Omental fat pad (tissue), 4 donors: ENCODE measurements at places on chromosomes 6 and 20. TPM values are rescaled to one million over a fixed set of nuclear protein-coding genes. Genes with fewer than 3 reads are reported as not detected.

The SLC16A10 gene
- total RNA-seq = 20.1 TPM

- DNase-seq = no peak
These were observed 883 bp upstream of the DBNDD2 start for GRCh38 chr20:45407067-45407745.

The ECT2L gene
- 4.1 TPM for total RNA-seq

DNA sequence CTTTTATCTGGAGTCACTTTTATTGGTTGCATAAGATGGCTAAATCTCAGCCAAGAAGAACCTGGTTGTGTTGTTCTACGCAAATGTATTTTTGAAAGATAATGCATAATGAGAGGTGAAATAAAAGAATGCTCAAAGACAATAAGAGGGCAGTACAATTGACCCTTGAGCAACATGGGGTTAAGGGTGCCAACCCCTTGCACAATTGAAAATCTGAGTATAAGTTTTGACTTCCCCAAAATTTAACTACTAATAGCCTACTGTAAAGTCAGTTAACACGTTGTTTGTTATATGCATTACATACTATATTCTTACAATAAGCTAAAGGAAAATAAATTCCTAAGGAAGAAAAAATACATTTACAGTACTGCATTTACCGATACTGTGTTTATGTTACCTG lies 5.9 kb downstream of the RNF146 start:
- no peak for DNase-seq

- no peak for DNase-seq
These were observed 16.6 kb downstream of the NKX2-4 start for GRCh38 chr20:21380711-21381110.

DNA sequence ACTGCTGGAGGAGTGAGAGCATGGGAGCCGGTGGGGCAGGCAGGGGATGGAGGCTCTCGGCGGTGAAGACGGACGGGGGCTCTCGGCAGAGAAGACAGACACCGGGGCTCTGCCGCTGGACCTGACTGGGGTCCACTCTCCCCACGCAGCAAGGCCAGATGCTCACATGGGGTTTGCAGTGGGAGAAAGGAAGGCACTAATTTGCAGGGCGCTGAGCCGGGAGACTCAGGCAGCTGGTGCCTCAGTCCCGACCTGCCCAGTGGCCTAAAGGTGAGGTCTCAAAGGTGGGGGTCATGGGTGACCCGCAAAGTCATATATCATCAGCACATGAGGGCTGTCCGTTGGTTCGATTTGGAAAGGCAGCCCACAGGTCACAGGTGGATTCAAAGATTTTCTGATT lies 187.3 kb downstream of the ERMARD start:
- no peak for DNase-seq

DNA sequence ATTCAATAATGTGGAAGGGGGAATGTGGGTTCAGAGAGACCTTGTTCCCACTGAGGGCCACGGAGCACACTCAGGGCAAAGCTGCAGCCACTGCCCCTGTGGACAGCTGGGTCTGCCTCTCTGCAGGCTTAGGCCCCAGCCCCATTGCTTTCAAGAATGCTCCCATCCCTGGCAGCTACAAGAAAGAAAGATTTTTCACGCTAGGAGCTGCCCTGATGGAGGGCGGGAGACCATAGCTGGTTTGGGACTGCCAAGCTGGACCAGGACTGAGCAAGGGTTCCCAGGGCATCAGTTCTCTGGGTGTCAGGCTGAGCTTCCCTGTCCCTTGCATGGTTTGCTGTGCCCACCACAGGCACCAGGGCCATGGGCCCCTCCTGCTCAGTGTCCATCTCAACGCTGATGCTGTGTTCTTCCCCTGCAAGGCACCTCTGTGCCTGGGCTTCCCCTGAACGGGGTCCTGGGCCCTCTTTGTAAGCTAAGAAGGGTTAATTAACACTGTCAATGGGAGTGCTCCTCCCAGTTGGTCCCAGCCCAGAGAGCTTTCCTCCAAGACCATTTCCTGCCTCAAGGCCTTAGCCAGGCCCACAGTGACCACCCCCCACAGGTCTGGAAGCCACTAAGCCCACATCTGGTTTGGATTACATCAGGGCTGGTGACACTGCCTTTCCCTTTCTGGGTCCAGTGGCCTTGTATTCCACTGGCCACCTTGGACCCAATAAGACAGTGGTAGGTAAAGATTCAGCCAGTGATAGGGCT lies 8.4 kb downstream of the FOXS1 start:
- DNase-seq = no peak

DNA sequence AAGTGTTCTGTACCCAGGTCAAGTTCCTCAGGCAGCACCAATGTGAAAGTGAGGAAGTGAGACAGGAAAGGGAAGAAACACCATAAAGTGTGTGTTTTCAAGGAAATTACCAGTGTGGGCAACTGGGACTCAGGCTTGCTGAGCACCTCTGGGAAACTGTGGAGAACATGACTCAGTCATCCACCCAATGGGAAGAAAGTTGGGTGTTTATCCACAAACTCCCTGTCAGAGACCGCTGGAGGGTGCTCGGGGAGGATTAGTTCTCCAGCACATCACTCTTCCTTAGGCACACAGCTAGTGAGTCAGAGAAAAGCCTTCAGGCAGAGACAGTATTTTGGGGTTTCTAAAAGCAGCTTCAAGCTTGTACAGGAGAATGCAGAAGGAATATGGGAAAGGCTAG lies 93.6 kb downstream of the PCSK2 start:
- DNase-seq = no peak

GRCh38 chr6:19024737-19025136 lies 637.6 kb downstream of the RNF144B start:
- no peak for DNase-seq

GRCh38 chr20:14521436-14521835 lies 184.0 kb upstream of the FLRT3 start:
- no peak for DNase-seq

DNA sequence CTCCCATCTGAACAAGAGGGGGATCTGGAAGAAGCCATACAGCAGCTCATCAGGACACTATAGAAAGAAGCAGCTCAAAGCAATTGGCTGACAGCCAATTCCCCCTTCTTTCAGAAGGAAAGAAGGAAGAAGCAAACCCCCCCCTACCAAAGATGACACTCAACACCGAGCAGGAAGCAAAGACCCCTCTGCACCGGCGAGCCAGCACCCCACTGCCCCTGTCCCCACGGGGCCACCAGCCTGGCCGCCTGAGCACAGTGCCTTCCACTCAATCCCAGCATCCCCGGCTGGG lies 1.2 kb downstream of the REM1 start:
- no peak for DNase-seq

DNA sequence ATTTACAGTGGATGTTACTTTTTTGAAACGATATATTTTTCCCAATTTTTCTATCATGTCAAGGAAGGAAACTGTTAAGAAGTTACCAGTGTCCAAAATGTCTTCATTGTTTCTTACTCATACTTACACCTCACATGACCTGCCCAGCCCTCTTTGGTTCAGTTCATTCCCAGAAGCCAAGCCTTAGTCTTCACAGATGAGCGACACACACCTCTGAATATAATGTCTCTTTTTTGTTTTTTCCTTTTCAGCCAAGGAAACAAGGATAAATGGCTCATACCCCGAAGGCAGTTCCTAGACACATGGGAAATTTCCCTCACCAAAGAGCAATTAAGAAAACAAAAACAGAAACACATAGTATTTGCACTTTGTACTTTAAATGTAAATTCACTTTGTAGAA lies 225.2 kb downstream of the SMOC2 start:
- DNase-seq = no peak

The SMPD2 gene
- 10.2 TPM for total RNA-seq

GRCh38 chr6:51028276-51028675 lies 209.6 kb downstream of the TFAP2B start:
- no peak for DNase-seq

The CUL7 gene
- 10.1 TPM for total RNA-seq

DNA sequence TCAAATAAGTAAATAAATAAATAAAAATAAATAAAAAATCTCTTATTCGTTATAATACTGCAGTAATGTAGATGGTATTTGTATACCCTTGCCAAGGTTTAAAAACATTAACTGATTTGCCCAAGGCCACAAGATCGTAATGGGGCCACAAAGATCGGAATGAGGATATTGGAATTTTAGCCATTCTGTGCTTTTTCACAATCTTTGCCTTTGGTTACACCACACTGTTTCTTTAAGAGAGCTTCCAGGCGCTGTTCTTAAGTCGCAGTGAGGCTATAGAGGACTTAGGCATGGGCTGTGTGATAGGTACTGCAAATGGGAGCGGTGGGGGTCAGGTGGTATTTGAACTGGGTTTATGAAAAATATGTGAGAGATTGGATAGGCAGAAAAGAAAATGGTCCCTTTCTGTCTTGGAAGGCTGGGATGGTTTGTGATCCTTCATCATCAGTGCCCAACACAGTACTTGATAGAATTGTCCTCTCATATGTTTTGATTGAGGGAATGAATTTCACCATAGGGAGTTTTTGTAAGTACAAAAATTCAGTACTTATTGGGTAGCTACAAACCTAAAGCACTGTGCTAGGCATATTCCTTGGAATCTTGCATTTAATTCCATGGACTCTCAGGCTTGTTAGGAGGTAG lies 1.4 kb downstream of the NUS1 start:
- no peak for DNase-seq

- DNase-seq = no peak
These were observed 11.3 kb downstream of the BHLHE23 start for GRCh38 chr20:62995481-62995880.

DNA sequence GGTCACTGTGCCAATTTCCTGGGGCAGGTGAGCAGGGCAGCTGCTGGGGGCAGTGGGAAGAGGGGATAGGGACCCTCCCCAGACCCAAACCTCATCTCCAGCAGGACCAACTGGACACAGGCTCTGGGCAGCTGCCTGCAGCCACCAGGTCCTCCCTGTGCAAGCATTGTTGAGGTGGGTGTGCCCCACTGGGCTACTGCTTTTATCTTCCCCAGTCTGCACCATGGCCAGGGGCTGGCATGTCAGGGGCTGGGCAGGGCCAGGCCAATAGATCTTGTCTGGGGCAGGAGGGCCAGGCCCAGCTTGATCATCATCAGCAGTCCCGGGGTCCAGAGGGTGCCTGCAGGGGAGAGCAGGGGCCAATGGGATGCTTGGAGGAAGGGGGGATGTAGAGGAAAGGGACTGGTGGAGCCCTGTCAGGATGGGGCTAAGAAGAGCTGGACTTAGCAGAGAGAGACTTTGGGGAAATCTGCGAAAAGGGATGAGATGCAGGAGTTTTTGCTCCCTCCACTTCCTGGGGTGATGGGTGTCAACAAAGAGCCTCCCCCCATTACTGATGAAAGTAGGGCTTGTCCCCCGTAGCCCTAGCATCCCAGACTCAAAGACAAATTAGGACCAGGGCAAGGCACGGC lies 5.7 kb downstream of the EBF4 start:
- no peak for DNase-seq

DNA sequence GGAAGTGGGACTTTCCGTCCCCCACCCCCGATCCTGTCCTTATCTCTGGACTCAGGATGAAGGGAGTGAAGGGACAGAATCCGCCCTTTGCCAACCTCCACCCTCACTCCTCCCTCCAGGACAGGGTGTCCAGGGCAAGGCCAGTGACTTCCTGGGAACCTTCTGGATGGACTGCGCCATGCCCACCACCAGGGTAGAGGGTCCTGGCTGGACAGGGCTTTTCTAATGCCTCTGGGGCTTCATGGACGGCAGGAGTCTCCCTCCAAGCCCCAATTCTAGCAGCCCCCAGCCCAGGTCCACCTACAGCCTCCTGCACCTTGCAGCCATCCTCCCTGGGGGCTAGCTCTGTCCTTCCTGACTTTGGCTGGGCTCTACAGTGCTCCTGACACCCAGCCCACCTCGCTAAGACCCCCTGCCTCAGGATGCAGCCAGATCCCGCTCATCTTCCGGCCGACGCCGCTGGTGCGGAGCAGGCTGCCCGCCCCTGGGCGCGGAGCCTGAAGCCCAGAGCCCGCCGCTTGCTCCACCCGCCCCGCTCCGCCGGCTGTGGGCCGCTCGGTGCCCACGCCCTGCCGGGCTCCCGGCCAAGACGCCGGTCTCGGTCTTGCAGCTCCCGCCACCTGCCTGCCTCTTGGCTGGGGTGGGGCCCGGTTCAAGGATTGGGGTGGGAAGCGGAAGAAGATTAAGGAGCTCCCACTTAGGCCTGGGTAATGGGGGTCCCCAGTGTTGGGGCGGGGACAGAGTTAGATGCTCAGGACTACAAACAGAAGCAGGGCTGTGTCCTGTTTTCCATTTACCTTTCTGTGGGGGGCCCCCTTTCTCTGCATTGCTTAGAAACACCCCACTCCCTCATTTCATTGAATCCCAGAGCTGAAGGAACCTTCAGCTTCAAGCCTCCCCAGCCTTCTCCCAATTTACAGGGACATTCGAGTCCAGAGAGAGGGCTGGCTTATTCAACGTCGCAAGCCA lies 72.8 kb downstream of the MDGA1 start:
- no peak for DNase-seq

GRCh38 chr6:44599672-44600071 lies 212.2 kb downstream of the CDC5L start:
- no peak for DNase-seq

- DNase-seq = no peak
These were observed 236.0 kb upstream of the STXBP5 start for GRCh38 chr6:146968041-146968760.

The THEMIS gene
- 1.7 TPM for total RNA-seq

- DNase-seq = no peak
These were observed 2.6 kb upstream of the NOTCH4 start for GRCh38 chr6:32226434-32226833.

DNA sequence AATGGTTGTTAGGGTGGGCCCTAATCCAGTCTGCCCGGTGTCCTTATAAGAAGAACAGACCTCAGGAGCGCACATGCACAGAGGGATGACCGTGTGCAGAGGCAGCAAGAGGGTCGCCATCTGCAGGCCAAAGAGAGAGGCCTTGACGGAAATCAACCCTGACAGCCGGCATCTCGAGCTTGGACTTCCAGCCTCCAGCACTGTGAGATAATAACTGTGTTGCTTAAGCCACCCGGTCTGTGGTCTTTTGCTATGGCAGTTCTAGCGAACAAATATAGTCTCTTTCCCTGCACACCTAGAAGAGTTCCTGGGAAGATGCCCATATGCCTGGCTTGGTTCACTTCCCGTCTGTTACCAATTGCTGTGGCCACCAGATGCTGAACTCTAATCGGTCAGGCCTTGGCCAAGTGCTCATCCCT lies 35.3 kb upstream of the PTGIS start:
- no peak for DNase-seq

The EBF4 gene
- 6.2 TPM for total RNA-seq
